Cortex of kidney (tissue), 1 donor: ENCODE measurements at places on chromosomes 11 and 22.

DNA sequence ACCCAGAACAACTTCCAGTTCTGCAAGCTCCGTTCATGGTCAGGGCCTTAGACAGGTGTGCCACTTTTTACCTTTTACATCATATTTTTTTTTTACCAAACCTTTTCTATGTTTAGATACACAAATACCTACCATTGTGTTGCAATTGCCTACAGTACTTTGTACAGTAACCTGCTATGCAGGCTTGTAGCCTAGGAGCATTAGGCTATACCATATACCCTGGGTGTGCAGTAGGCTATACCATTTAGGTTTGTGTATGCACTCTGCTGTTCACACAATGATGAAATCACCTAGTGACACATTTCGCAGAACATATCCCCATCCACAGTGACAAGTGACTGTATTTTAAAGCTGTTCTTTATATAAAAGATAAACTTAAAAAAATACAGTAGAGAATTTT is 29.6 kb downstream of the APIP start:
- no peak for DNase-seq

DNA sequence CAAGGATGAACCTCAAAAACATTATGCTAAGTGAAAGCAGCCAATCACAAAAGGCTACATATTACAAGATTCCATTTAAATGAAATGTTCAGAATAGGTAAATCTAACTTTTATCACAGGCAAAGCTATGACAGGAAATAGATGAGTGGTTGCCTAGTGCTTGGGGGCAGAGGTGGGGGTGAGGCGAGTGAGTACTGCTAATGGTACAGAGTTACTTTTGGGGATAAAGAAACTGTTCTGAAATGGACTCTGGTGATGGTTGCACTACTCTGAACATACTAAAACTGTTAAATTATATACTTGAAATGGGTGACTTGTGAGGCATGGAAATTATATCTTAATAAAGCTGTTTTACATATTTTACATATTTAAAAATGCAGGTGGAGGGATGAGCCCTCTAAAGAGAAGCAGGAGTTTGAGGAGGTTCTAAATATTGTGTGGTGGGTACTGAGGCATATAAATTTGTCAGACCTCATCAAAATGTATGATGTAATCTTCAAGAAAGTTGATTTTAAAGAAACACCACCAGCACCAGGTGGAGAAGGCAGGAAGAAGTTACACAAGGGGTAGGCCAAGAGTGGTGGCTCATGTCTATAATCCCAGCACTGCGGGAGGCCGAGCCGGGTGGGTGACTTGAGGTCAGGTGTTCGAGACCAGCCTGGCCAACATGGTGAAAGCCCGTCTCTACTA is 3.6 kb downstream of the SLC43A1 start:
- DNase-seq, result no peak

DNA sequence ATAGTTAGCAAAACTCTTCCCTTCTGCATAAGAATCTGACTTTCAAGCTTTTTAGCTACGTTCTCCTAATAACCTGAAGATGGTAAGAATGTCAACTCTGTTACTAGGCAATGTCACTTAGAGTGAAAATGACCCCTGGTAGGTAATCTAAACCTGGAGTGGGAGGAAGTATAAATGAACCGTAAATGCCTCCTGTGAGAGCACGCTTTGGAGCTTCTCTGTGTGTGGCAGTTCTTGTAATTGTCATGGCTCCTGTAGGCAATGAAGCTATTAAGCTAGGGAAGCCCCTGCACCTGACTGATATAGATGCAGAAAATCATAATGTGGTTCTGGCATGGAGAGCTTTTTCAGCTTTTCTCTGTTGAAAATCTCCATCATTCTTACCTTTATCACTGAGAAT is 29.4 kb downstream of the CALCA start:
- no peak for DNase-seq

DNA sequence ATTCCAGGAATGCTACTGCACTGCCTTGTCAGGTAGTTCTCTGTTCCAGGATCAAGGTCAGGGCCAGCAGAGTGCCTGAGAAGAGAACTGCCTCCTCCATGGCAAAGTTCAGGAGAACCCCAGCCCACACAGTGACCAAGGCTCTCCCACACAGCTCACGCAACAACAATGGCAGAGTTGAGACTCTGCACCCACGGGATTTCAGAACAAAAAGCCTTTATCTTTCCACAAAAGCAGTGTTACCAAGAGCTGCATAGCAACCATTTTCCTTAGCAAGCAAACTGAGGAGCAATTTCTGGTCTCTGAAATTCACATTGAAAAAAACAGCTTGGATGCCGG is 11.1 kb downstream of the PLAAT3 start:
- DNase-seq, result no peak

- DNase-seq, result no peak
Measured at GRCh38 chr11:90587896-90588295, 365.0 kb upstream of the CHORDC1 start.

DNA sequence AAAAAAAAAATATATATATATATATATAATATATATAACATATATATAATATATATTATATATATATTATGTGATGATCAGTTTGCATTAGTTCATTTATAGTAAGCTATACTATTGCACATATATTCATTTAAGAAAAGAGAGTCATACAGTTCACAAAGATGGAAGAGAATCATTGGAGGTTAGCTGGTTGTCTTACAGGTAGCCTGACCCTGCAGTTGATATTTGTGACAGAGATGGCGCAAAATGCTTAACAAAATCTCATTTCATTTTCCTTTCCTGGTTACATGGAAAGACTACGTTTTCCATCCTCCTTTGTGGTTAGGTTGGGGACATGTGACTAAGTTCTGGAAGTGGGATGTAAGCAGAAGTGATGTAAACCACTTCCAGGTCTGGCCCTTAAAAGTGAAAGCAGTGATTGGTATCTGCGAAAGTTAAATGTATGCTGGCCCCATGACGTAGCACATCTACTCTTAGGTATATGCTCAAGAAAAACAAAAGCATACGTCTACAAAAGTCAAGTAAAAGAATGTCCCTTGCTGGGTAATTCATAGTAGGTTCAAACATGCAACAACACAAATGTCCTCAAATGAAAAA is 7.2 kb upstream of the TMEM135 start:
- DNase-seq, result no peak

- DNase-seq, result no peak
Measured at GRCh38 chr11:133965031-133965601, 8.3 kb upstream of the IGSF9B start.

- no peak for DNase-seq
Measured at GRCh38 chr11:94731880-94732601, 36.1 kb upstream of the AMOTL1 start.

DNA sequence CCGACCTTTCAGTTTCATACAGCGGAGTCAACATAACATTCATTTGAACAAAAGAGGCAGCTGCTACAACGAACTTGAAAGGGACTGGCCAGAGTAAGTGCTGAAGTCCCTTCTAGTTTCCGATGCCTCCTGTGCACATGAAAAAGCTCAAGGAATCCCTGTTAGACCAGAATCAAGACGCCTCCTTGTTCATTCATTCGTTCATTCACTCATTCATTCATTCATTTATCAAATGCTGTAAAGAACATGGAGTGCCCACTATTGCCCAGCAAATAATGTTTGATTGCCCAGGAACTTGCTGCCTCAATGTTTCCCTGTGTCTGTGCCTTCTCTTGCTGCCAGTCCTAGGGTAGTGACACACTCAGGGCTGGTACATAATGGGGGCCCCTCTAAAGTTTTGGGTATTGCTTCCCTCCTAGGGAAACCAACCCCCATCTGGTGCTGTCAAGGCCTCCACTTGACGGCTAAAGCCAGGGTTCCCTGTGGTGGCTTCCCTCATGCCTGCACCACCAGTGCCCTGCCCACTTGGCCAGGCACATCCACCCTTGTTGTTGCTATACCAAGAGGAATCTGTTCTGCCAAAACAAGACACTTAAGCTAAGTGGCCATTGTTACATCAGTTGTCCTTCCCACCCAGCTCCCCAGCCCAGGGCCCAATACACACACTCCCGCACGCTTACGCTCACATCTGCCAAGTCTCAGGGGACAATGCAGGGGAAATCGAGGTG is 3.8 kb downstream of the TMPRSS13 start:
- DNase-seq, result no peak

DNA sequence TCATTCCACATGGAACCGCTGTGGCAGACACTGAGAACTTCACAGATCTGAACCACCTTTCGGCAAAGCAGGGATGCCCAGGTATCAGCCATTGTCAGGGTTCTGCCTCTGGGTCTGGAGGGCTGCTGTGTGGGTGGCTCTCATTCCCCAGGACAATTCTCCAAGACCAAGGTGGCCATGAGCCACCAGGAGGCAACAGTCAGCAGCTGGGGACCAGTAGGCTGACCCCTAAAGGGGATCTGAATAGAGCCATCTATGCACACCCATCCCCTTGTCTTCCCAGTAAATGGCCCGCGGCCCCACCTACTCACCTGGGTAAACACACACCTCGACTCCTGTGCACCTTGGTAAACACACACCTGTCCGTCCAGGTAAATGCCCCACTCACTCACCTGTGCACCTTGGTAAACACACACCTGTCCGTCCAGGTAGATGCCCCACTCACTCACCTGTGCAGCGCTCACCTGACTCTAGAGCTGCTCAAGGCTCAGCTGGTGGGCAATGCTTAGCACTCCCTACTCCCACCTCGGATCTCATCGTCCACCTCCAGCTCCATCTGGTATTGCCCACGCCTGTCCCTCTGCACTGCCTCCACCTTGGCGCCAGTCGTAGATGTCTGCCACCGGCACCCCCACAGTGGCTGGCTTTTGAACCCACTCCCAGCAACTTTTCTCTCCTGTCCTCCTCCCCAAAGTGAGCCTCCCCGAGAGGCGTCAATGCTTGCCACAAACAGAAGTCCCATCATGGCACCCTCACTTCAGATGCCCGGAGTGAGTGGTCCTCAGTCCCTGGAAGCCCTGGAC is 10.2 kb downstream of the SLC25A1 start:
- no peak for DNase-seq

GRCh38 chr22:47123006-47123826 is 360.8 kb downstream of the TBC1D22A start:
- DNase-seq, result no peak

- DNase-seq, result no peak
Measured at GRCh38 chr11:84887055-84887629, 740.0 kb downstream of the DLG2 start.

GRCh38 chr11:93024369-93024768 is 54.9 kb downstream of the MTNR1B start:
- DNase-seq, result no peak

DNA sequence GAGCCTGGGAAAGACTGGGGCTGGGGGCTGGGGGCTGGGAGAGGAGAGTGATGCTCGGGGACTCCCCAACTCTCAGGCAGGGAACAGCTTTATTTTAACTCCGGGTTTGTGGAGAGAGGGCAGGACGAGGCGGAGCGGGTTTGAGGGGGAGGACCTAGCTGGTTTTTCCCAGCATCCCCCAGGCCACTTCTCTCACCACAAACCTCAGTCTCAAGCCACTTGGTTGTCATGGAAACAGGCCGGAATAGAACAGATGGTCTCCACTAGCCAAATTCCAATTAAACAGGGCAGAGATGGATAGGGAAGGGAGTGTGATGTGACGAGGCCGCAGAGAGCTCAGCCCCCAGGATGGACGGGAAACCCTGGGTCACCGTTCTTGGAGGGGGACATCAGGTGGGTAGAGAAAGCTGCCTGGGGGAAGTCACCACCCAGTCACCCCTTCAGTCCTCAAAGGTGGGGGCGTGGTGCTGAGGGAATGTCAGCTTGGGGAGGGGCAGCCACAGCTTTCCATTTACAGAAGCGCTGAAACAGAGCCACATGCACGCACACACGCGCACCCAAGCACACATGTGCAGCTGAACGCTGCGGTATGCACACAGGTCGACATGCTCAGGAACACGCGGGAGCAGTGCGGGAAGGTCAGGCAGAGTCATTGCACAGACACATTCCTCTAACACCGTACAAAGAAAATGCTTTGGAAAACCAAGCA is 19.2 kb downstream of the NECTIN1 start:
- no peak for DNase-seq

DNA sequence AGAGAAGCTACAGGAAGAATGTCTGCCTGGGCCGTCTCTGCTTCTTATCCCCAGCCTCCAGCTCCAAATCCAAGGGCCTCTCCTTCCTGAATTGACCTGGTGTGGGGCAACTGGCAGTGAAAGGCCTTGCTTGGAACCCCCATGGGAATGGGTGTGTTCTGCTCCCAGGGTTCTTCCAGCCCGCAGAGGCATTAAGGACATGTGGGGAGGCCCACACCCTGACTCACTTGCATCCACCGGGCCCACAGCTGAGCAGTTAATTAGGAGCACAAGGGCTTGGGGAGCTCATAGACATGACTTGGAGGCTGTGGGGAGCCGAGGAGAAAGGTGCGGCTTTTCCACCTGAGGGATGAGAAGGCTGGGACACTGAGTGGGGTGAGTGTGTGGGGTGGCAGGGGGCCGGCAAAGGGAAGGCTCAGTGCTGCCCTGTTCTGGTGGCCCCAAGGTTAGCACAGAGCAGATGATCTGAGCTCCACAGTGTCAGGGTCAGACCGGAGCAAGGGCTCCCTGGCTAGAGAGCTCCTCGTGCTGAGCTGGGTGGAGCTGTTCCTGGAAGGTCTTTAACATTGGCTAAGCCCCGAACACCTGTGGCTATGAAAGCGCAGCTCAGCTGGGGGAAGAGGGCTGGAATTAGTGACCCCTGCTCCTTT is 64.5 kb upstream of the NECTIN1 start:
- DNase-seq, result no peak

- no peak for DNase-seq
Measured at GRCh38 chr22:23387827-23388516, 192.1 kb downstream of the IGLL1 start.

DNA sequence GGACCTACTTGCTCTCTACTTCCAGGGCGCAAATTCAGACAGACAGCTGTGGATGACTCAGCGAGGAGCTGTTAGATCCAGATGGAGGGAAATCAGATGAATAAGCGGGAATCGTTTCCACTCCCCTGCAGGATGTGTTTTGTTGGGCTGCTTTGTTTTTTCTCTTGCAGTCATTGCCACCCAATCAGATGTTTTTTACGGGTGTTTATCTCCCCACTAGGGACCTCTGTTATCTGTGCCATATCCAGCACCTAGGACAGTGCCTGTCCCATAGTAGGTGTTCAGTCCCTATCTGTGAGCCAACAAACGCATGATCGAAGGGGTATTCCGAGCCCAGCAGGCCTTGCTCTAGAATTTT is 51.1 kb upstream of the PARVG start:
- no peak for DNase-seq

- DNase-seq, result no peak
Measured at GRCh38 chr11:118910309-118911112, 15.2 kb downstream of the BCL9L start.
